SHP77 treated with DMSO at 0.1 percent for 48 hours (cell line): ENCODE measurements at places on chromosomes 1 and 21.

GRCh38 chr1:219445864-219446263, 167.0 kb downstream of the ZC3H11B start:
- DNase-seq, result no peak

- no peak for DNase-seq
These were observed 13.0 kb upstream of the UQCRHL start for GRCh38 chr1:15820478-15820877.

DNA sequence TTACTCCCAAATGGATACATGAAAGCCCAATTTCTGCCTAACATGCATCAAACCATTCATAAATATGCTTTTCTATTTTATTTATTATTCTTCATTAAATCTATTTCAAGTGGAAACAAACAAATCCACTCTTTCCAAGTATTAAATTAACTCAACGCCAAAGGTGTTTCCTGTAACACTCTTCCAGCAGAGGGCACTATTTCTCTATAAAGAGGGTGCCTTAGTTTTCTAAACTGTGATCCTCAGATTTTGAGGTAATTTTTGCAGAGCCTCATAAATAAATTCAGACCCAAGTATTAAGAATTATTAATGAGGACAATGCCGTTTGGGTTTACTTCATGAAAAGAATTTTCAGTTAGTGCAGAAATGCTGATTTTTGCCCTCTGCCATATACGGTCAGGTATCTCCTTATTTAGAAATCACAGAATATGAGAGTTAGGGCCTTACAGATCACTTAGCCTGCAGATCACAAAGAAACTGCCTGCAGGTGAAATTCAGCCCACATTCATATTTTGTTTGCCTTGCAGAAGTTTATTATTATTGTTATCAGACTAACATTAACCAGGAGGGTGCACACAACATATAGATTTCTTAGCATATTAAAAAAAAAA, 40.1 kb upstream of the MYSM1 start:
- DNase-seq, result peak; percentile 42

- DNase-seq, result no peak
These were observed 2.8 kb upstream of the PHC2 start for GRCh38 chr1:33433509-33434362.

GRCh38 chr1:40380817-40381216, 7.3 kb downstream of the SMAP2 start:
- no peak for DNase-seq
